Activated T-cell treated with anti-CD3 and anti-CD28 coated beads, Interleukin-2, amount 50 U/mL, for 24 hours (primary cell): ENCODE measurements at places on chromosomes 2 and 18.
A peak's percentile ranks its signal among the peaks of the same experiment; 100 is the strongest.

- H3K27ac ChIP-seq, result no peak overlapping the region
- no peak for DNase-seq
- no peak overlapping the region for H3K4me3 ChIP-seq
- H3K4me1 ChIP-seq, result no peaks in the 10 kb centered on the region
- H3K36me3 ChIP-seq, result no peaks in the 10 kb centered on the region
- peaks cover 5% of the 10 kb centered on the region for H3K27me3 ChIP-seq
These were observed 16.7 kb downstream of the POMC start for GRCh38 chr2:25151718-25152117.

DNA sequence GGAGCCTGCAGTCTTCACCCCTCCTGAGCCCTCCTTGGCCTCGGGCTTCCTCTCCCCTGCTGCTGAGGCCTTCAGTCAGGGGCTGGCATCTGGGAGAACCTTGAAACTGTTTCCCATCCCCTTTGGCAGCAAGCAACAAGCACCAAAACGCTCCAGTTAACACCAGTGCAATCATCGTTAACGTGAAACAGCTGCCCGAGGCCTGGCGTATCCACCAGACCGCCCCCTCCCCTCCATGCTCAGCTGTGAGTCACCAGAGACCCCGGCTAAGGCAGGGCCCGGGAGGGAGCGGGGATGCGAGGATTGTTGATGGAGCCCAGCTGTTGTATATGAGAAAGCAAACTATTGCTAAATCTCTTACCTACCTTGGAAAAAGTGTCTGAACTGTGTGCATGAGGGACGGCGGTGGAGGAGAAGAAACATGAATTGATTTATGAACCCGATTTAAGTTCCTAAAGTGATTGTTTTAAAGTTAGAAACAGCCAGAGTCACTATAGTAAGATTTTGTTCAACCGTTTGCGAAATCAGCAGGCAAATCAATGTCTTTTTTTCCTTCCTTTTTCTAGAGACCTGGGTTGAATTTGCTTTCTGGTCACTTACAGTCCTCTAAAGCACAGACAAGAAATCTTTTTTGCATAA is 5.2 kb downstream of the ZFP36L2 start:
- peak overlapping the region; percentile 95 for H3K4me3 ChIP-seq
- no peaks in the 10 kb centered on the region for H3K27me3 ChIP-seq
- H3K27ac ChIP-seq, result peak overlapping the region; percentile 97
- peak; percentile 61 for DNase-seq
- peaks cover 63% of the 10 kb centered on the region for H3K4me1 ChIP-seq

DNA sequence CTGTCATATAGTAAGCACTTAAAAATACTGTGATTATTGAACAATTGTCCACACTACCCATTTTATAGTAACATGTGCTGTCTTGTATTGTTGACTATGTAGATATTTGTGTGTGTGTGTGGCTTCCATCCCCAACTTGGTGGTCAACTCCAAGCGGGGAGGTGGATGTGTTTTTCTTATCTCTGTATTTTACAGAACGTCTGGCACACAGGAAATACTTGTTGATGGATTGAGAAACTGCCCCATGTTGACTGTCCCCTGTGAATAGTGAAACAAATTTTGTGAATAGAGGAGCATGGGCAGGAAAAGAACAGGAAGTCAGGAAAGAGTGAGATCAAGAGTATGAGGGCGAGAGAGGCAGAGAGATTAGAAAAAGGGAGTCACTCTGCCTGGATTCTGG is 83.6 kb downstream of the CELF4 start:
- H3K4me1 ChIP-seq, result peaks cover 9% of the 10 kb centered on the region
- peaks cover 56% of the 10 kb centered on the region for H3K27me3 ChIP-seq
- no peak overlapping the region for H3K4me3 ChIP-seq

DNA sequence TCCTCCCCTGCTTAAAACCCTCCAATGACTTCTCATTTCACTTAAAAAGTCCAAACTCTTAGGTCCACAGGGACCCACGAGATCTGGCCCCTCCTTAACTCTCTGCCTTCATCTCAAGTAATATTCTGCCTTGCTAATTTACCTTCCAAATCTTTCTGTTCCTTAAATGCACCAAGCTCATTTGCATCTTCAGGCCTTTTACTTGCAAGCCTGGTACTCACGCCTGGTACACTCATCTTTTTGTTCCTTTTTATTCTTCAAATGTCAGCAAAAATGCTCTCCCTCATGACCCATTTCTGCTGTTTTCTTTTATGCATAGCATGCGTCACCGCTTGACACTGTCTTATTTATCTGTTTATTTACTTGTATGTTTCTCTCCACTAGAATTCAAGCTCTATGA is 2.7 kb upstream of the WIPF1 start:
- H3K27ac ChIP-seq, result peak overlapping the region; percentile 97
- DNase-seq, result no peak
- H3K36me3 ChIP-seq, result peaks cover 62% of the 10 kb centered on the region
- H3K4me1 ChIP-seq, result peaks cover 87% of the 10 kb centered on the region
- H3K27me3 ChIP-seq, result no peaks in the 10 kb centered on the region

DNA sequence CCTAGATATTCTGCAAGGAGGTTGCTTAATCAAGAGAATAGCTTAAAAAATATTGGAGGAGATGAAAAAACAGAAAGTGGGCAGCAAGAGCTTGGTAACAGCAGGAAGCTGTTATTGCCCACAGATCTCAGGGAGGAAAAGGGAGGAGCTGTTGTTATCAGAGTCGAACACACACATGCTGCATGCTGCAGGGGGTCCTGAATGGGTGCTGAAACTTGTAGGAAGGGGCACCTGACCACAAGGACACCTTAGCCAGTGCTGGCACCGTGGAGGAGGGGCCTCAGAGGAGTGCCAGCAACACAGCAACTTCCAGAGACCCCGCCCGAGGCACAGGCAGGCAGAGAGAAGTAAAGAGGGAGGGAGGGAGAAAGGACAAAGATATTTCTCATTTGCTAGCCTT is 332.9 kb downstream of the SOCS6 start:
- DNase-seq, result no peak
- H3K36me3 ChIP-seq, result no peaks in the 10 kb centered on the region
- H3K4me3 ChIP-seq, result peak overlapping the region; percentile 68
- peak overlapping the region; percentile 94 for H3K27ac ChIP-seq
- H3K27me3 ChIP-seq, result no peaks in the 10 kb centered on the region

DNA sequence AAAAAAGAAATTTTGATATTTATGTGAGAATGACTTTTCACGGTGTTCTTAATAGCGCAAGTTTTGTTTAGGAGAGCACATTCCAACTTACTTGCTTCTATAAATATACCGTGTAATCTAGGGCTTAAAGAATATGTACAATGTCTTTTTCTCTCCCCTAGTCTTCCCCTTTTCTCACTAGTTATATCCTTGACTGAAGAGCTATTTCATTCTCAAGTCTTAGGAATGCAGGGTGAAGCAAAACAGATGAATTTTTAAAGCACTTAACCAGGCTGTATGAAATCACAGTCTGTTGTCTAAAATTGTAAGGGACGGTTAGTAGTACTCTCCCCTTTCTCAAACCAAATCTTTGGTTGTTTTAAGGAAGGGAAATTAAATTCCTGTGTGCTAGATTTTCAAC is 29.6 kb upstream of the SLC30A6 start:
- H3K4me1 ChIP-seq, result no peaks in the 10 kb centered on the region
- no peaks in the 10 kb centered on the region for H3K27me3 ChIP-seq
- H3K27ac ChIP-seq, result no peak overlapping the region
- no peak for DNase-seq
- no peak overlapping the region for H3K4me3 ChIP-seq

DNA sequence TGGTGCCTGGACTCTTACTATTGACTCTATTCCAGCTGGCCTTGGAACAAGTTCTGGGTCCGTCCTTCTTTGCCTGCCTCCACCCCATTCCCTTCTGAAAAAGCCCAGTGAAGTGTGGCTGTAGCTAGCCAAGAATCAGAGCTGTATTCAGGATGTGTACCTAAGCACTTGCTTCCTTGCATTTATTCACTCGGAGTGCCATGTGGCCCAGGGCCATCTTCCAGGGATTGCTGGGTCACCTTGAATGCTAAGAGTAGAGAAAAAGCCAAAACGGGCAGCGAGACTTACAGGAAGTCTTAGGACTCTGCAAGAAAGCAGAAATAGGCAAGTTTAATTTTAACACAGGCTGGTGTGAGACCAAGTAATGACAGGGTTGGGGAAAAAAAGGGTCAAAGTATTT is 4.1 kb downstream of the ITGA6 start:
- peaks cover 77% of the 10 kb centered on the region for H3K4me1 ChIP-seq
- no peak overlapping the region for H3K4me3 ChIP-seq
- no peaks in the 10 kb centered on the region for H3K27me3 ChIP-seq
- H3K27ac ChIP-seq, result peak overlapping the region; percentile 42

DNA sequence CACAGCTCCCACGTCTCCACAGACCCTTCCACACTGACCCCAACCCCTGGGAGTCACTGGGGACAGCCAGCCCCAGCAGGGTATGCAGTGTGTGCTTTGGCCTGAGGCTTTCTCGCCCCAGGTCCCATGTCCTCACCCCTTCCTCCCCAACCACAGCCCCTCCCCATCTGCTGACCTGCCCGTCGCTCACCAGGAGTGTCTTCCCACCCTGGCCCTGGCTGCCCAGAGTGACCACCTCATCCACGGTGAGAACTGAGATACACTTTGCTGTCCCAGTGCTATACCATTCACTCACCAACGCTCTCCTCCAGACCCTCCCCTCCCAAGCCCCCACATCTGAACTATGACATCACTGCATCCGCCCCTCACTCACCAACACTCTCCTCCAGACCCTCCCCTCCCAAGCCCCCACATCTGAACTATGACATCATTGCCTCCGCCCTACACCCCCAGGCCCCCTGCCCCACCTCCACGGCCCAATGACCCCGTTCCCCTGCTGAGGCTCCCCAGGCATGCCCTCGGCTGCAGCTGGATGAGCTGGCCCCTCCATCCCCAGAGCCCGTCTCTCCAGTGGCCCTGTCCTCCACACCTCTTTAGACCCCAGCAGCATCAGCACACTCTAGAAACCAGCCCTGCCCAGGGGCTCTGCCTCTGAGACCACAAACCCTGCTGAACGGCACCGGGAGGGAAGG is 55.2 kb downstream of the ANKMY1 start:
- DNase-seq, result peak; percentile 17
- no peak overlapping the region for H3K4me3 ChIP-seq
- no peaks in the 10 kb centered on the region for H3K4me1 ChIP-seq
- no peaks in the 10 kb centered on the region for H3K27me3 ChIP-seq
